A549 treated with dexamethasone at 1 μM for 4 hours (cell line): ENCODE measurements at places on chromosomes 3 and 15. TPM values are rescaled to one million over a fixed set of nuclear protein-coding genes. Genes with fewer than 3 reads are reported as not detected.

ATP6V1A gene
- 16.3 to 25.4 TPM (median 24.0 TPM) in 5 replicates for total RNA-seq

CTXN2 gene
- total RNA-seq: 0.02 to 0.05 TPM (median 0.03 TPM) in 3 of 5 replicates, not detected in the others

NR1I2 gene
- total RNA-seq: not detected in 5 replicates

ZNF774 gene
- total RNA-seq: 0.71 to 1.6 TPM (median 1.3 TPM) in 5 replicates

LMAN1L gene
- 0.04 TPM in 1 of 5 replicates, not detected in the others for total RNA-seq

GABRG3 gene
- total RNA-seq: 0.24 to 0.49 TPM (median 0.38 TPM) in 5 replicates

ADAMTSL3 gene
- 0.24 to 0.56 TPM (median 0.42 TPM) in 5 replicates for total RNA-seq

SOX14 gene
- total RNA-seq: not detected in 5 replicates

AHSG gene
- 0.06 to 0.09 TPM (median 0.06 TPM) in 3 of 5 replicates, not detected in the others for total RNA-seq

TBC1D21 gene
- total RNA-seq: not detected in 5 replicates

IL5RA gene
- not detected in 5 replicates for total RNA-seq

MAP1A gene
- total RNA-seq: 0.45 to 0.74 TPM (median 0.64 TPM) in 5 replicates

CASR gene
- not detected in 5 replicates for total RNA-seq

LCMT2 gene
- 6.1 to 8.1 TPM (median 7.2 TPM) in 5 replicates for total RNA-seq

PAQR9 gene
- 1.8 to 2.5 TPM (median 2.0 TPM) in 5 replicates for total RNA-seq

LRRC2 gene
- total RNA-seq: not detected in 5 replicates

MYLK gene
- total RNA-seq: 13.5 to 18.4 TPM (median 16.9 TPM) in 5 replicates

CNTN4 gene
- not detected in 5 replicates for total RNA-seq

ANKRD63 gene
- total RNA-seq: 0.20 to 0.49 TPM (median 0.26 TPM) in 5 replicates

KLHL6 gene
- 0.01 to 0.02 TPM (median 0.01 TPM) in 3 of 5 replicates, not detected in the others for total RNA-seq

ATP11B gene
- 8.7 to 18.4 TPM (median 16.0 TPM) in 5 replicates for total RNA-seq

LDHAL6B gene
- 0.05 TPM in 1 of 5 replicates, not detected in the others for total RNA-seq

TMEM40 gene
- 0.18 to 0.51 TPM (median 0.30 TPM) in 4 of 5 replicates, not detected in the other for total RNA-seq

FAH gene
- 29.9 to 34.1 TPM (median 32.7 TPM) in 5 replicates for total RNA-seq

SLC25A36 gene
- total RNA-seq: 15.5 to 23.9 TPM (median 21.7 TPM) in 5 replicates

DAZL gene
- total RNA-seq: not detected in 5 replicates

PLA2G4E gene
- total RNA-seq: 0.01 TPM in 1 of 5 replicates, not detected in the others

SI gene
- not detected in 5 replicates for total RNA-seq

ISLR2 gene
- total RNA-seq: 0.06 to 0.22 TPM (median 0.15 TPM) in 5 replicates

FSD2 gene
- total RNA-seq: not detected in 5 replicates

CHST13 gene
- 0.59 to 0.88 TPM (median 0.63 TPM) in 5 replicates for total RNA-seq

NPAP1 gene
- not detected in 5 replicates for total RNA-seq

SKOR1 gene
- 0.05 to 0.08 TPM (median 0.06 TPM) in 4 of 5 replicates, not detected in the other for total RNA-seq

HMCES gene
- total RNA-seq: 32.3 to 41.9 TPM (median 36.8 TPM) in 5 replicates

MSL2 gene
- total RNA-seq: 6.3 to 7.9 TPM (median 7.0 TPM) in 5 replicates

OCA2 gene
- total RNA-seq: 0.24 to 0.49 TPM (median 0.33 TPM) in 5 replicates

FBXL22 gene
- total RNA-seq: 0.14 to 0.49 TPM (median 0.27 TPM) in 5 replicates

ZIC1 gene
- total RNA-seq: 0.02 to 0.14 TPM in 2 of 5 replicates, not detected in the others

GOLGA8H gene
- total RNA-seq: 2.2 to 3.7 TPM (median 2.9 TPM) in 5 replicates

COLQ gene
- 0.12 to 0.36 TPM (median 0.28 TPM) in 5 replicates for total RNA-seq

GOLGA6D gene
- not detected in 5 replicates for total RNA-seq

PIERCE2 gene
- total RNA-seq: 3.8 to 4.8 TPM (median 4.3 TPM) in 5 replicates

SCN5A gene
- total RNA-seq: 0.40 to 0.86 TPM (median 0.62 TPM) in 5 replicates

LXN gene
- 48.3 to 59.8 TPM (median 53.1 TPM) in 5 replicates for total RNA-seq

CADPS gene
- total RNA-seq: not detected in 5 replicates

ANKRD34C gene
- total RNA-seq: not detected in 5 replicates

FBLN2 gene
- total RNA-seq: 1.5 to 2.8 TPM (median 2.1 TPM) in 5 replicates

NRROS gene
- total RNA-seq: 0.03 to 0.04 TPM (median 0.04 TPM) in 3 of 5 replicates, not detected in the others
